ENCODE measurements at places on chromosomes 6 and 20.
A peak's percentile ranks its signal among the peaks of the same experiment; 100 is the strongest.

GRCh38 chr6:90028995-90029635, 134.8 kb downstream of the GJA10 start:
- no peak for DNase-seq

DNA sequence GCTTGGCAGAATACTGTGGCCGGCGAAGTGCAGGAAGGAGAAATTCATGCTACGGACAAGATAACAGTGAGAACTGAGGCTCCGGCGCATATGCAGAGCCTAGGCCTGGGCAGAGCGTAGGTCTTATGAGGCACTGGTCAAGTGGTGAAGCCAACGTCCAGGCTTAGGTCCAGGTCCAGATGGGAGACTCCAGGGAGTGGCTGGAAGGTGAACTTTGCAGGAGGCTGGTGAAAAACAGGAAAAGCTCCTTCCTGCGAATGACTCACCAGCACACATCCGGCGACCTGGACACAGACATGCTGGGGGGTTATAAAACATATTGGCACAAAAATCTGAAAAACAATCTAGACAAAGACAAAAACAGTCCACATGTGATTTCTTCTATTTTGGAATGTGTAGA, 15.4 kb downstream of the C6orf141 start:
- DNase-seq, result no peak

DNA sequence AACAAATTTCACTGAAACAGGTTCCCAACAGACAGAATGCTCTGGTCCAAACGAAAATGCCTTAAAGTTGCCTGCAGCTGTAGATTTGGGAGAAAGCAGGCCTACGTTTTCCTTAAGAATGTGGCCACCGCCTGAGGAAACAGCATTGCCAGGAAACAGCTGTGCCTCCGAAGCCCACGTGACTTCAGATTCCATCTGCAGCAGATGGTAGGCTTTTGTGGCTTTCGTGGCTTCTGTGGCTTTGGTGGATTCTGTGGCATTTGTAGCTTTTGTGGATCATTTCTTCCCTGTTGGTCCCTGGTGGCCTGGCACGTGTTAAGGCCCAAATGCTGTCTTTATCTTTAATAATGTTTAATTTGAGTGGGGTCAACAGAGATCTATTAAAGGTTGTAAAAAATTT, 222.9 kb downstream of the TTLL2 start:
- DNase-seq, result no peak

GRCh38 chr6:89002523-89002922, 39.1 kb upstream of the RNGTT start:
- DNase-seq, result no peak

- no peak for DNase-seq
Observed at GRCh38 chr20:16955462-16955861, 207.3 kb downstream of the OTOR start.

DNA sequence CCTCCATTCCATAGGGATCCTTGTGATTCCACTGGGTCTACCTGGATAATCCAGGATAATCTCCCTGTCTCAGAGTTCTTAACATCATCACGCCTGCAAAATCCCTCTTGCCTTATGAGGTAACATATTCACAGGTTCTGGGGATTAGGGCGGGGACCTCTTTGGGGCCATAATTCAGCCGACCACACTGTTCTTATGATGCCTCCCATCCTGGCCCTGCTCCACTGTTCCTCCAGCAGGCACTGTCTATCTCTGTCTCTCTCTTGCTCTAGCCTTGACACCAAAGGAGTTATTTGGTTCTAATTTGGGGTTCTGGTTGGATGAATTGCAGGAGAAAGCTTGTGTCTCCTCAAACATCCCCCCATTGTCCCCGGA, 168.1 kb downstream of the NFATC2 start:
- DNase-seq, result no peak

GRCh38 chr20:47501482-47502270, at the start of gene NCOA3:
Gene NCOA3, plus strand, starts transcription at chr20:47501887. Its CDS starts 120,361 bp downstream, at chr20:47622248.
- DNase-seq, result peak; percentile 71

- no peak for DNase-seq
Observed at GRCh38 chr6:32095338-32096086, 13.6 kb downstream of the TNXB start.

DNA sequence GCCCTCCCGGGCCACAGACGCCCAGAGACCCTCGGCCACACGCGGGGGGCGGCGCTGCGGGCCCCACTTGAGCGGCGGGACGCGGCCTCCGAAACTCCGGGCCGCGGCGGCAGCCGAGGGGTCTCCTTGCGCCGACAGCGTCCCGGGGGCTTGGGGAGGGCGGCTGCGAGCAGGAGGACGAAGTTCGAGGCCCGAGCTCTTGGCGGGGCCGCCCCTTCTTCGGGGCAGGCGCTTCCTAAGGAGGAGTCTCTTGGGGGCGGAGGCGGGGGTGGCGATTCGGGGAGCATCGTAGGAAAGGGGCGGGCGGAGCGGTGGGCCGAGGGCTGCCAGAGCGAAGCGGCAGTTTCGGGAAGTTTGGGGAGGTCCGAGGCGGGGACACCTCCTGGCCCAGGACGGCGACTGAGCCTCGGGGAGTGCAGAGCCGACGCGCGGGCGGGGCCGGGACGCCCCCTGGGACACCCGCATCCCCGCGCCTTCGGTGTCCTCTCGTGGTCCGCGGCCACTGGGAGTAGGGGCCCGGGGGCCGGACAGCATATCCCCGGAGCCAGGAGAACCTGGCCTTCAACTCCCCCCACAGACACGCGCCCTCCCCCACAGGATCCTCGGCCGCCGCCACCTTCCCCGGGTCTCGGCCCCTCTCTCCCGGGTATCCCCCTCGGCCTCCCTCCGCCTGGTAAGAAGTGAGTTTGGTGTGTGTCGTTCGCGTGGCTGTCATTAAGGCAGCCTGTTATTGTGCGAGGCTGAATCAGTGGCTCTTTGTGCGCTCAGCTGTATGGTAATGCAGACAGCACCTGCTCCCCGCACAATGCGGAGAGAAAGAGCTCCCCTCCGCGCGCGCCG, 613 bp upstream of the DLL1 start:
- peak; percentile 26 for DNase-seq

DNA sequence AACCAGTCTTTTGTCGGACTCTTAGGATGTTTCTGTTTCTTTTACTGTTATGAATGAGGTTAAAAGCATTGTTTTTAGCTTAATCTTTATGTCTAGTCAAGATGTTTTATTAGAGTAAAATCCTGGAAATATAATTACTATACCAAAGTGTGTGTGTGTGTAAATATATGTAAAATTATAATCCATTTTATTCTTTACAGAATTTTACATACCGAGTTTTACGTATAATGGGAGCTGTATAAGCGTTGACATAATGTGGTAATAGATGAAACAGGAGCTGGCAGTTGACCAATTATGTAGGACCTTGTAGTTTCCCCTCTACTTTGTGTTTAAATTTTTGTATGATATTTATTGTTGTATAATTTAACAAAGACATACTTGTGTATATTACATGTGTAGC, 16.7 kb downstream of the MAP3K4 start:
- DNase-seq, result no peak

DNA sequence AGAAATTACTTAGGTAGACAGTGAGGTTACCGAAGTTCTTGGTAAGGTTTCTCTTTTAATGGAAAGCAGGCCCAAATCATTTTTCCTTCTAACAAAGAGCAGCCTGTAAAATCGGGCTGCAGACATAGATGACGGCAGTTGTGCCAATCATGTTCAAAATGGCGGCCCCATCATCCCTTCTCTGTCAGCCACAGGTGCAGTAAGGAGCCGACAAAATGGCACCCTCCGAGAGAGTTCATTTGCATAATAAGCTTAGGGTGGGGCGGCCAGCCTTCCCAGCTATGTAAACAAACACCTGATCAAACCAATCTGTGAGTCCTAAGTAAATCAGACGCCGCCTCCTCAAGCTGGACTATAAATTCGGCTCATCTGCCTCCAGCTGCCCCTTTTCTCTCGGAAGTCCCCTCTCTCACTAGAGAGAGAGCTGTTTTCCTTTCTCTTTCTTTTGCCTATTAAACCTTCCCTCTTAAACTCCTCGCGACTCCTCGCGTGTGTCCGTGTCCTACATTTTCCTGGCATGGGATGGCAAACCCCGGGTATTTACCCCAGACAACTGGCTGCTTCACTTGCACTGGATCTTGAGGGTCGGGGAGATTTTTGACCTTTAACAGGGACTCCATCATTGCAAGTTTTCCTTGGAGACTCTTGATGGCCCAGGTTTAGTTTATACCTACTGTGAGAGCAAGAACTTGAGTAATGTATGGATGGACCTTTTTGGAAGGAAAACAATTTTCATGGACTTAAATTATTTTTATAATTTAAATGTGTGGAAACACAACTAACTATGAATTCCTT, 8.9 kb upstream of the DDR1 start:
- DNase-seq, result no peak

DNA sequence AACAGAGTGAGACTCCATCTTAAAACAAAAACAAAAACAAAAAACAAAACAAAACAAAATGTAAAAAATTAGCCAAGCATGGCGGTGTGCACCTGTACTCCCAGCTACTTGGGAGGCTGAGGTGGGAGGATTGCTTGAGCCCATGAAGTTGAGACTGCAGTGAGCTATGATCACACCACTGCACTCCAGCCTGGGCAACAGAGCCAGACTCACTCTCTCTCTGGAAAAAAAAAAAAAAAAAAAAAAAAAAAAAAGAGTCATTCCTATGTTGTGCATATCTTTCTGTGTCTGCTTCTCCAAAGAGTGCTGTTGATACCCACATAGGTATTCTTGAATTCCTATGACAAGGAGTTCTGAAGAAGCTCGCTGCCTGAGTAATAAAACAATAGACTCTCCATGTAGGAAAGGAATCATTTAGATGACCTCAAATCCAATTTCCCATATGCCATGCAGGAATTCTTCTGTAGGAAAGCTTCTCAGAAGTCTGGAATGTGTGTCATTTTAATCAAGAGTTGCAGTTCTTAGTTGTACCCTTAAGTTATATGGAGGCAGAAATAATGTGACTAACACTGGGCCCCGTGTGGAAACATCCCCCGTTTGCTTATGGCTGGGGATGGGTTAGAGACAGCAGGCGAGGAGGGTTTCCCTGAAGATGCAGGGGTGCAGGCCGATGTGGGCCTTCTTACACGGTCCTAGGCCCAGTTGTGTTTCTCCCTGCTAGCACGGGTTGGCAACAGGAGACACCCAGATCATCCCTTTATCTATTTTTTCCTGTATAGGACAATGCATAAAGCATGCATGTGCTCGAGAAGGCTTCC, 79.4 kb downstream of the ZDHHC14 start:
- no peak for DNase-seq

- no peak for DNase-seq
Observed at GRCh38 chr6:76885861-76886301, 577.4 kb downstream of the HTR1B start.

GRCh38 chr20:62355516-62355877, 11.6 kb downstream of the LAMA5 start:
- no peak for DNase-seq

GRCh38 chr6:140040396-140040795, 665.9 kb upstream of the CITED2 start:
- DNase-seq, result no peak

DNA sequence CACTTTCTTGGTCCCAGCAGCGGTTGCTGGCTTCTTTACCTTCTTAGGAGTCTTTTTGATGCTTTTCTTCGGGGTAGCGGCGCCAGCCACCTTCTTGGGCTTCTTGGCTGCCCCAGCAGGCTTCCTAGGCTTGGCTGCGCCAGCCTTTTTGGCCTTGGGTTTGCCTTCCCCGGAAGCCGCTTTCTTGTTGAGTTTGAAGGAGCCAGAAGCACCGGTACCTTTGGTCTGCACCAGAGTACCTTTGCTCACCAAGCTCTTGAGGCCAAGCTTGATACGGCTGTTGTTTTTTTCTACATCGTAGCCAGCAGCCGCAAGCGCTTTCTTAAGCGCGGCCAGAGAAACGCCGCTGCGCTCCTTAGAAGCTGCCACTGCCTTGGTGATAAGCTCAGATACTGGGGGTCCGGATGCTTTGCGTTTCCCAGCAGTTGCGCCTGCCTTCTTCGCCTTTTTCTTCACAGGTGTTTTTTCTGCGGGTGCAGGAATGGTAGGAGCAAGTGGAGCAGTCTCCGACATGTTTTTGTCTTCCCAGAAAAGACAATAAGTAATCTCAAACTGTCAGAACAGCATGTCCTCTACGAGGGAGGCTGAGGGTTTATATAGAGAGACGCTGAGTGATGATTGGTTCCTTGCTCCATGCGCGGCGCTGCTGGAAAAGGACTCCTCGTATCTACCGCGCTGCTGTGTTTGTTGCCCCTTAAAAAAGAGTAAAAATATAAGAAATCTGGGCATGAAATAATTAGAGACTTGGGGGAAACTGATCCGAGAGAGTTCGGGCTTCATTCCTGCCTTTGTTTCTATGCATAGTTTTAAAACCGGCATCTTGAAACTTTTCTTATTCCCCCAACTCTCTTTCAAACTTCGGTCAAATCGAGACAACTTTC, 130.3 kb upstream of the BTN3A2 start:
- peak; percentile 65 for DNase-seq

- no peak for DNase-seq
Observed at GRCh38 chr6:79435746-79436145, 101.5 kb downstream of the LCA5 start.

DNA sequence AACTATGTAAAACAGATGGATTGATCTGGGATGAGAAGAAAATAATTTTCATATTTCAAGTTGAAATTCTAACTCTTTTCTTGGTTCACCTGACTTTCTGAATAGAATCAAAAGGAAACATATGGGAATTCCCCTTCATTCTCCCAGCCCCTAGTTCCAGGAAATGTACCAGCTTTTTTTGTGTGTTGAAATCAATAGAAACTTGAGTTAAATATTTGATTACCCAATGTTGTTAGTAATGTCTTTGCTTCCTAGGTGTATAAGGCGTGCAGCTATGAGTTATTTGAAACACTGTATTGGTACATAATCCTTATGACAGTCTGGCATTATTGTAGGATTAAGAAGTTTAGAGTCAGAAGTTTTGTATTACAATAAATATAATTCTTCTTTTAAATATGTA, 21.5 kb downstream of the VNN2 start:
- DNase-seq, result no peak

GRCh38 chr6:19845266-19846041, 8.3 kb downstream of the ID4 start:
- DNase-seq, result no peak

DNA sequence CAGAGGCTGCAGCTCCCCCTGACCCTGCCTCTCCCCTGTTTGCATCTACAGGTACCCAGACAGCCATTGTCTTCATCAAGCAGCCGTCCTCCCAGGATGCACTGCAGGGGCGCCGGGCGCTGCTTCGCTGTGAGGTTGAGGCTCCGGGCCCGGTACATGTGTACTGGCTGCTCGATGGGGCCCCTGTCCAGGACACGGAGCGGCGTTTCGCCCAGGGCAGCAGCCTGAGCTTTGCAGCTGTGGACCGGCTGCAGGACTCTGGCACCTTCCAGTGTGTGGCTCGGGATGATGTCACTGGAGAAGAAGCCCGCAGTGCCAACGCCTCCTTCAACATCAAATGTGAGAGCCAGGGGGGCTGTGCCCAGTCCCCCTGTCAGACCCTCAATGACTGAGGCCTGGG, 42.1 kb upstream of the SRF start:
- no peak for DNase-seq

DNA sequence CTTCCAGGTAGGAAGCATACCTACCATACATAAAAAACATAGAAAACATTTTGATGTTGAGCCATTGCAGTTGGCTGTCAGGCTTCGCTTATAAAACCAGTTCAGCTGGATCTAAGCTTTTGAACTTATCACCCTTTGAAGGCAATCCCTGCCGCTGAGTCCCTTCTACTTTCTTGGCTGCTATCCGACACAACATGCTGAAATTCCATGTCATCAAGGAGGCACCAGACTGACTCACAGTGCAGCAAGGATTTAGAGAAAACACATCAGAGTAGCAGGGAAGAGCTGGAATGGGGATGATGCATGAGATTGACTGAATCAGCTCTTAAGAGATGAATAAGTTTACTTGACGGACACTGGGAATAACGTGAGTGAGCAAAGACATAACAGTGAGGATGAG, 135.0 kb upstream of the MAN1A1 start:
- no peak for DNase-seq

All from bone marrow (tissue), 2 donors.